ENCODE measurements at places on chromosomes 3 and 15.

- DNase-seq, result no peak
These were observed 38.4 kb downstream of the LARP6 start for GRCh38 chr15:70815604-70816003.

GRCh38 chr15:94844538-94845389, 613.4 kb downstream of the MCTP2 start:
- no peak for DNase-seq

DNA sequence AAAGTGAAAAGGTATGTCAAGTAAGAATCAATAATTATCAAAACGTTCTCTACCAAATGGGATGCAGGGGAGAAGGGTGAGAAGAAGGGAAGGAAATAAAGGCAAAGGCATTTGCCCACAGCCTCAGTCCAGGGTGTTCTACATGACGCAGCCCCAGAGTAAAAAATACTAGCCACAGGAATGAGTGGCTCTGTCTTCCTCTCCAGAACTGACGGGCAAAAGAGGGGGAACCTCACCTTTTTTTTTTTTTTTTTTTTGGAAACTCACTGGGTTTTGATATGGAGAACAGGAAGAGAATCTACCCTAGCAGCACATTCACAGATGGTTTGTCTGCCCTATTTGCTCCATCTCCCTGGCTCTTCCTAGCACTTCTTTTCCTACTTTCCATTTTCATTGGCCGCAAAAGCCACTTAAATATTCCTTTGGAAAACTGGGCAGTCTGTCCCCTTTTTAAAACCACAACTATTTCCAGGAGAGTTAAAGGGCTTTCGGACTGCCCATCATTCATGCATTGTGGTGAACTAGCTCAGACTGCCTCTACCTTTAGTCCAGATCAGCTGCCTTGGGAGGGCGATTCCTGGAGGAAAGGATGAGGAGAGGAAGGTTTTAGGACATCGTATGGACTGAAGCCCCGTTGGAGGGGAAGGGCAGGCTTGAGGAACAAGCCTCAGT, 28.2 kb downstream of the B3GNT5 start:
- DNase-seq, result no peak

- DNase-seq, result no peak
These were observed 547.6 kb downstream of the FOXP1 start for GRCh38 chr3:71035886-71036285.

- DNase-seq, result no peak
These were observed 313.4 kb upstream of the RASGRP1 start for GRCh38 chr15:38878026-38878425.
